Chondrocyte (in vitro differentiated cells): ENCODE measurements at places on chromosomes 6 and 20.

GRCh38 chr20:51347831-51348230 is 194.7 kb downstream of the NFATC2 start:
- no peak for DNase-seq

GRCh38 chr6:33910594-33910993 is 106.8 kb upstream of the MLN start:
- no peak for DNase-seq

- DNase-seq, result no peak
Measured at GRCh38 chr6:8110725-8111124, 8.4 kb upstream of the EEF1E1 start.

- DNase-seq, result no peak
Measured at GRCh38 chr20:36113566-36114250, 40.8 kb upstream of the EPB41L1 start.

DNA sequence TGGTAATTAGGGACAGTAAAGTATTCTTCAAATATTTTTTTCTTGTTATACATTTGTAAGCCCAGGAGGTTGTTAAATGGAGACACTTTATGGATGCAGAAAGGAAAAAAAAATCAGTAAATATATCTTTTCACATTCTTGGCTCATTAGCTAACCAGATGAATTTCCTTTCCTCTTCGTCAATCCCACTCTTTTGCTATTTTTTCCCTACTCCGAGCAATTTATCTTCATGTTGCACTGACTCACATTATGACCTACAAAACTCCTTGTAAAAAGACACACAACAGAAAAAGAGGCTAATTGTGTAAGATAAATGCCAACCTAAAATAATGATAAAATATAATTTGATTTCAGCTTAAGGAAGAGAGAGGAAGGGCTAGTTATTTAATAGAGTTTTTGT is 472.9 kb upstream of the ZNF337 start:
- no peak for DNase-seq
